ENCODE measurements at places on chromosomes 2 and 18.
A peak's percentile ranks its signal among the peaks of the same experiment; 100 is the strongest.

GRCh38 chr2:240412211-240412861, 23.1 kb upstream of the GPC1 start:
- DNase-seq, result no peak

GRCh38 chr18:57025540-57025939, 121.3 kb upstream of the BOD1L2 start:
- no peak for DNase-seq

- no peak for DNase-seq
Measured at GRCh38 chr18:3541549-3542386, 91.8 kb downstream of the TGIF1 start.

GRCh38 chr2:201313362-201313761, 43.8 kb downstream of the FLACC1 start:
- no peak for DNase-seq

- DNase-seq, result no peak
Measured at GRCh38 chr2:169324581-169325260, 37.6 kb downstream of the LRP2 start.

DNA sequence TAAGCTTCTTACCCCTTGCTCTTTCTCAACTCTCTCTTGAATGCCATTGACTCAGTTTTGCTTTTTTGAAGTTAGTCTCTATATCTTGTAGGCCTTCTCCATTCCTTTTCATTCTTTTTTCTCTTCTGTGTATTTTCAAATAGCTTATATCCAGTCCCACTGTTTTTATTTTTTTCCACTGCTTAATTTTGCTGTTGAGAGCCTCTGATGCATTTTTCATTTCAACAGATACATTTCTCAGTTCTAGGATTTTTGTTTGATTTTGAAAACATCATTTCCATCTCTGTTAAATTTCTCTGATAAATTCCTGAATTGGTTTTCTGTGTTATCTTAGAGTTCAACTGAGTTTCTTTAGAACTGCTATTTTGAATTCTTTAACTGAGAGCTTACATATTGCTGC, 45.9 kb downstream of the MIB1 start:
- no peak for DNase-seq

GRCh38 chr2:102116630-102117471, 25.7 kb upstream of the IL1R1 start:
- no peak for DNase-seq

DNA sequence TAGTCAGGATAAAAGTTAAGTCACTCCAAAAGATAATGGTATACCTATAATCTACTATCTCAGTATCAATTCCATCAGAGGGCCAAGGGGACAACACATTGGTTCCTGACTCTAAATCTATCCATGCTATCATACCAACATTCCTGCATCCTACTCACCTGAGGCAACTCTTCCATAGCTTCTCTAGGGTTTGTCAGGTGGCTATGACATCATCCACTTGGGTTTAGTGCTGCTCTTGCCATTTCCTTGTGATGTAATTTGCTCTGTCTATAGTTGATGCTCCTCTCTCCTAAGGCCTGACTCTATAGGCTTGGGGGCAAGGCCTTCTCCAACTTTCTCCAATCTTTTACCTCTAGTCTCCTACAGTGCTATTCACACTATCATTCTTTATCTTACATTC, 139.9 kb upstream of the FSHR start:
- DNase-seq, result no peak

DNA sequence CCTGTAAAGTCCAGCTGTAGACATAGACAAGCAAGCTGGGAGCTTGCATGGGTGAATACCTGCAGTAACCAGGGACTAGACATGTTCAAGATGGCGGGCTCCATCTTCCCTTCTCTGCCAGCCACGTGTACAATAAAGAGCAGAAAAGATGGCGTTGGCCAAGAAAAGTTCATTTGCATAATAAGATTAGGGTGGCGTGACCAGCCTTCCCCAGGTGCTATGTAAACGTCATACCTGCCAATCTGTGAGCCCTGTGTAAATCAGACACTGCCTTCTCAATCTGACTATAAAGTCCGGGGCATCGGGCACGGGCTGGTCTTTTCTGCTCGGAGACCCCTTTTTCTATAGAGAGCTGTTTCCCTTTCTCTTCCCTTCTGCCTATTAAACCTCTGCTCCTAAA, 101.6 kb upstream of the XPO1 start:
- no peak for DNase-seq

DNA sequence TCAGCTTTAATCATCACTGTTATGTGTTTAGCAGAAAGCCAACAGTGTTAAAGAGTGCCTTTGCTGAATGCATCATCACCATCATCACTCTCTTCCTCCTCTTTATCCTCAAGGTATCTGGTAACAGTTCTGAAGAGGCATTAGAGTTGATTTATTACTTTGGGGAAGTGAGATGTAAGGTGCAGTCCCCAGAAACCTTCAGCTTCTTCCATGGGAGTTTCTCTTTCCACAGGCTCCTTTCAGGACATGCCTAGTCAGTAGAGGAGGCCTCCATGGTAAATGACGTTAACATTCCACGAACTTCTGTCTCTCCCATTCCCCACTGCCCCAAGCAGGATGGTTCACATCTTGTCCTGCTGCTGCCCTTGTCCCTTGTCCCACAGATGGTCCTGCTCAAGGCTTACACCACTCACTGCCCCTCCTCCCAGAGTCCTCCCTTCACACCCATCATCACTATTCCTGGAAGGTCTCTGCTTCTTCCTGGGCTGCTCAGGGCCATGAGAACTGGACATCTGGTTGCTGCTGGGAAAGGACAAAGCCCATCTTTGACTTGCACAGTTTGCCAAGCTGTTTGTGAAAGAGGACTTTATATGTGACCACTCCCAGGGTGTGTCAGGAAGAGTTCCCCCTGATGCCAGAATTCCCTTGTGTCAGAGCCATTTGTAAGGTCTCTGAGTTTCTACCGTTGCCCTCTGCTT, 5.3 kb upstream of the REG1A start:
- DNase-seq, result no peak

- DNase-seq, result no peak
Measured at GRCh38 chr2:206798000-206798399, 32.6 kb downstream of the FASTKD2 start.

DNA sequence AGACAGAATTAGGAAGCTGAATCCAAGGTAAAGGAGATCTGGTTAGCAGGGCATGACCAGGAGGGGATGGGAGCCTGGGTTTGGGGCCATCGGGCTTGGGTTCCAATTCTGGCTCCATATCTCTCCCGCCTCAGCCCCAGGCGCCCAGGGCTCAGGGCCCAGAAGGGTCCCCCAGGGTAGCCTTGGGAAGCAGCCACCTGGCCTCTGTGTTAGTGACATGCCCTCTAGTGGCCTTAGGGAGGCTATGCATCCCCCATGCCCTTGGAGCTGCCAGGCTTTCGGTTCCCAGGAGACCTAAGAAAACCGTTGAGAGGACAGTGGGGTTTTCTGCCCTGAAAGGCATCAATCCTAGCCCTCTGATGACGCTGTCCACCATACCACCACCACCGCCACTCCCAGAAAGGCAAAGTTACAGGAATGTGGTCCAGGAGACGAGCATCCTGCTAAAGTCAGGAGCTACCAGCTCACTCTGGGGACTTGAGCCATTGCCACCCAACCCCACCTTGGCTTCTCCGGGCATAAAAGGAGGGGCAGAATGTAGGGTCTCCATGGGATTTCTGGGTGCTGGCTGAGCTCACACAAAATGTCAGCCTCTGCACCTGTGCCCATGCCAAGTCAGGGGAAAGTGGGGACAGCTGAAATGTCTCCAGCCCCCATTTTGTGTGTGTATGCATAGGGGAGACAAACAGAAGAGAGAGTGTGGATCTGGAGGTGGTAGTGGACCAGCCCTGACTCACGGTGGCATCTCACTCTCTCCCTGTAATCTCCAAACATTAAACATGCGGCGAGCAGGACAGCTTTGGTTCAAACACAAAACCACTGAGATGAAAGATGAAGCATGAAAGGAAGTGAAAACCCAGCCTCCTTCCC, 56.5 kb downstream of the EMX1 start:
- DNase-seq, result peak; percentile 8

DNA sequence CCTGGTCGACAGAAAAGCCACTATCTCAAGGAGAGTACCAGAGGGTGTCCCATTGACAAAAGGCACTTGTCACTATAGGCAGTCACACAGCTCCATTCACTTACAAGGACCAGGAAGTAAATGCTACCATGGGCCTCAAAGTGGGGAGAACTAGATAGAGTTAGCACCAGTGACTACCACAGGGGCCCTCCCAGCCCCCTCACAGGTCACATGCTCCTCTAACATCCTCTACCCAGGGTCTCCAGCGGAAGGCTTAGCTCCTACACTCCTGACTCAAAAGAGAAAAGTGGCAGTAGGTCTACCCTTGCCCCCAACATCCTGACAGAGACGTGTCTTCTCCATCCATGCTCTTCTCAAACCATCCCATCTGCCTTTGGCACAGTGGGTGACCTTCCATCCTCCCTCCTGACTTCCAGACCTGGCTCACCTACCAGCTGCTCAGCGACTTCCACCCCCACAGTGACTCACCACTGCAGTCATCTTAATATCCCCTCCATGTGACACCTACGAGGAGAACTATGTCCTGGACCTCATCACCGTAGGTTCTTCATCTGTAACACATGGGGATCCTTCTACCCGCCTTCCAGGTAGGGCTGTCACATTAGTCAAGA, 5.6 kb upstream of the DNMT3A start:
- no peak for DNase-seq

- DNase-seq, result no peak
Measured at GRCh38 chr2:46319711-46320110, 22.5 kb downstream of the EPAS1 start.

- no peak for DNase-seq
Measured at GRCh38 chr2:5690286-5690685, 1.9 kb upstream of the SOX11 start.

DNA sequence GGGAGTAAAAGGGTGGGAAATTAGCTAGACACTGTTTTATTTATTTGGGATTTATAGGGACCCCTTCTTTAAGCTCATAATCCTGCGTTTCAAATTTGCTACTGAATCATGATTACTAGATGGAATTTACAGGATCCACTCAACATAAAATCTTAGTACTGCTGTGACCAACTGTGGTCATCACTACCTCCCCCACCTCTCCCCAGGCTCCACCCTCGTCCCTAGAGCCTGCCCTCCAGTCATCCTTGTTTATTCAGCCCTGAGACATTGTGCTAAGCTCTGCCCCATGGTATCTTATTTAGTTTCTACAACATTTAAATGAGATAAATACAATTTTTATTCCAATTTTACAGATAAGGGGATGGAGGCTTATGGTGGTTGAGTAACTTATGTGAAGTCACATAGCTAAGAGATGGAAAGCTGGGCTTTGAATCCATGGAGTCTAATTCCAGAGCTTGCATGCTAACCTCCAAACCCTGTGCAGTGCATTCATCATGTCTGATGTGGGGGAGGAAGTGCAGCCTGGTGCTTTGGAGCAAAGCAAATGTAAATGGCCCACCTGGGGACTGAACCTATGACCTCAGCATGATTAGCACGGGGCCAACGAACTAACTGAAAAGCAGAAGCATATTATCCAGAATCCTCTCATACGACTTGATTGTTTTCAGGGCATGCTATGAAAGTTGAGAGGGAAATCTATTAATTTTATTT, 502.4 kb downstream of the TMEM182 start:
- no peak for DNase-seq

- no peak for DNase-seq
Measured at GRCh38 chr2:219356834-219357233, 24.3 kb upstream of the RESP18 start.

DNA sequence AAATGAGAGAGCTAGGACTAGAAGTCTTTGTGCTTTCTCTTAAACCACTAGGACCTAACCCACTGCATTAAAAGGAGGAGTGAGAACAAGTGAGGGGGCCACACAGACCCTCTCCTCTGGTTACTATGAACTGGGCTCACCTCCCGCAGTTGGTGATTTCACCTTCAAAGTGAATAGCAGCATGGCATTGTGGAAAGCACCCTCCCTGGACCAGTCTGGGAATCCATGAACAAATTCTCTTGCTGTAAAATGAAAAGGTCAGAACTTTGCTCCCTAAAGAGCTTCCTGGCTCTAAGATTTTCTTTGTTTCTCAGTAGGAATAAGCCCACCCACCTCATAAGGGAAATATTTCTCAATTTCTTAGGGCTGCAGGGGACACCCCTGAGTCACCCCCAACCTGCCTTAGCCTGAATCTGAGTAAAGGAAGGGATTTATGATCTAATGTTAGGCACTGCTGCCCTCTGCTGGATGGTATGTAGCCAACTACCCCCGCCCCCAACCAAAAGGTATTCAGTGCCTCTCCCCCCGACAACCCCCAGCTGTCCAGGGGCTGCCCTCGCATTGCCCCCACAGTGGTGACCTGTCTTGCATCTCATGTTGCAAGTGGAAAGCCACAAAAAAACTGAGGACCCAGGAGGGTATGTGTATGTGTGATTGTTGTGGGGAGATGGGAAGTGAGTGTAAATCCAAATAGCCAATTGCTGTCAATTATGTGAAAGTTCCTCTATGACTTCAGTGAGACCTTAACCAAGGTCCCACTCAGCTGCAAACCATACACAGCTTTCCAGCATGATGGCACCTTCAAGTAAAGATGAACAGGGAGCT, 230.9 kb upstream of the SLC14A2 start:
- peak; percentile 1 for DNase-seq

DNA sequence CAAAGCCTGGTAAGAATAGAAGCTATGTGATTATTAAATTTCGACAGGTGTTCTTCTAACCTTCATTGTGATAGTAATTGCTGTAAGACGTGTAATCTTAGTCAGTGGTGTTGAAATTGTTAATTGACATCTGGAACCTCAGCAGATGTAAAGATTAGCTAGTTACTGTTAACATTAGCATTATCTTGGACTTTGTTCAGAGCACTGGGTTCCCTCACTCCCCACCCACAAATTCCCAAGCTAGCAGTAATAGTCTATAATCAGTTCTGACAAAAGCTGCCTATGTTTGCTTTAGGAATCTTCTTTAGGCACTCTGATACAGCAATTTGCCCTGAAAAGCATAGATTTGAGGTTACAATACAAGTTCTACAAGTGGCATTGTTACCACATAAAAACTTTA, 233.7 kb downstream of the EN1 start:
- DNase-seq, result no peak

- no peak for DNase-seq
Measured at GRCh38 chr18:31648966-31649429, 35.4 kb downstream of the B4GALT6 start.

DNA sequence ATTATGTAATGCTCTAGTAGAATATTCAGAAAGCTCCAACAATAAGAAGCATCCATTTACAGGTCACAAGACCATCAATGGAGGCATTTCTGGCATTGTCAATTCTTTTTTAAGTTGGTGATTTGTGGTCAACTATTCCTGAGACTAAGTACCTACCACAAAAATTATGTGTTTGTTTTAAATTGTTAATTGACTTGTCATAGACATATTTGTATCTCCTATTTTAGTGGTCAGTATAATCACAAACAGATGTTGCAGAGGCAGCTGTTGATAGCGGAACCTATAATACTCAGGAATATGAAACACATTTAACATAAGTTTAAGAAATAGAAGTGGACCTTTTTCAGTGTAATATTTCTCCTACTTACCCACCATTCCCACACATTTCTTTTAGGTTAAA, 430.1 kb downstream of the CCDC85A start:
- DNase-seq, result no peak
